NCI-H1417 (cell line): ENCODE measurements at places on chromosomes 1 and 21.

GRCh38 chr1:62628506-62628905 is 31.2 kb downstream of the ANGPTL3 start:
- DNase-seq = no peak

DNA sequence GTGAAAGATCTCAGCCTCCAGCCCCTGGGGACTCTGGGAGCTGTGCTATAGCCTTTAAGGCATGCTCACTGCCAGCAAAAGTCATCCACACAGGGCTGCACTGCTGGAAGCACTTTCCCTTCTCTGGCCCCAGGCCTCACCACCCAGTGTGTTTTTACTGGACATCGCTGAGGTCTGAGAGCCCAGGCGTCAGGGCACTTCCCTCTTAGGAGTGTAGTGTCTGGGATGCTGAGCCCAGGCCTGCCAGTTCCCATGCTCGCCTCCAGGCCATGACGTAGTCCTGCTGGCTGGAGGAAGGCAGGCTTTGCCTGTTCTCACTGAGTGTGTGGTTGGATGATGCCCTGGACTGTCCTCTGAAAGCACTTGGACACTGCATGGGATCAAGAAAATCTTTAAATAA is 101.2 kb downstream of the GDAP2 start:
- no peak for DNase-seq

DNA sequence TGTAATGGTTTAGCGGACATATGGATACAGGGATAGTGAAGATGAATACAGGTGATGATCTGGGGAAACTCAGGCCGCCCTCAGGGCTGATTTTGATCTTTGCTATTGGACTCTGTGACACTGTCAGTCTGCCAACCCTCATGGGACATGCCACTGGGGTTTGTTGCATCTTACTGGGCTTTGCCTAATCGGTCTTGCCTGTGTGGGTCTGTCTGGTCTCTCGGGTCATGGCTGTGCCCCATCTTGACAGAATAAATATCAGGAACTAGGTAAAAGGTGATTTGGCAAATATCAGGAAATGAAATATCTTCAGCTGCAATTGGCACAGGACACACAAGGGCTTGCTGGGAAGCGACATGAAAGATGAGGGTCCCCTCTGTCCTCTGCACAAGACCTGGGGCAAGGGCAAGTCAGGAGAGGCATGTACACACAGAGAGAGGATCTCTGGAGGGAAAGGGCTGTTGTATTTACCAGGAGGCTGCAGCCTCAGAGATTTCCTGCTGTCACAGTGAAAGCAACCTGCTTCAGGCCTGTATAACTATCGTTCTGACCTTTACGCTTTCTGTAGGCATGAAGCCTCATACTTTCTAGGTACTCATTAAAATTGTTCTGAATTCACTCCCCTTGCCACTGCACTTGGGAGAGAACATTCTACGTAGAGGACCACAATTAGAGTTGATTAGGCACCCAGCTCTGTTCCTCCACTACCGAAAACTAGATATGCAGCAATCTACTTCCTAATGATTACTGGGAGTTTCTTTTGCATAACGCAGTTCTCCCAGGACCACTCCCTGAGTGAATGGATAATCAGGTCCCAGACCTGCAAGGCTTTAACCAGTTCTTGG is 52.0 kb upstream of the GADD45A start:
- DNase-seq = no peak

GRCh38 chr21:39051588-39051949 is 131.7 kb downstream of the PSMG1 start:
- DNase-seq = no peak

DNA sequence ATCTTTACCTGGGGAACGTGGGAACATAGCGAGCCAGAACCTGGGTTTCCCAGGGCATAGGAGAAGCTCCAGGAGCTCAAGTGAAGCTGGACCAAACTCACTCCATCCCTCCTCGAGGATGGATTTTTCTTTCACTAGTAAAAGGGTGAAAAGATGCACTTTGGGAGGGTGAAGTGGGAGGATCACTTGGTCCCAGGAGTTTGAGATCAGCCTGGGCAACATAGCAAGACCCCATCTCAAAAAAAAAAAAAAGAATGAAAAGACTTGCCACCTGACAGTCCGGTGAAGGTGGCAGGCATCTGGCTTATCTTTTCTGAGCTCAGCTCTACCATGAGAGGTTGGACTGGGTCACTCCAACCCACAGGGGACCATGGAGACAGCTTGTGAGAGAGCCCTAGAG is 42.3 kb downstream of the CHAF1B start:
- DNase-seq = no peak

DNA sequence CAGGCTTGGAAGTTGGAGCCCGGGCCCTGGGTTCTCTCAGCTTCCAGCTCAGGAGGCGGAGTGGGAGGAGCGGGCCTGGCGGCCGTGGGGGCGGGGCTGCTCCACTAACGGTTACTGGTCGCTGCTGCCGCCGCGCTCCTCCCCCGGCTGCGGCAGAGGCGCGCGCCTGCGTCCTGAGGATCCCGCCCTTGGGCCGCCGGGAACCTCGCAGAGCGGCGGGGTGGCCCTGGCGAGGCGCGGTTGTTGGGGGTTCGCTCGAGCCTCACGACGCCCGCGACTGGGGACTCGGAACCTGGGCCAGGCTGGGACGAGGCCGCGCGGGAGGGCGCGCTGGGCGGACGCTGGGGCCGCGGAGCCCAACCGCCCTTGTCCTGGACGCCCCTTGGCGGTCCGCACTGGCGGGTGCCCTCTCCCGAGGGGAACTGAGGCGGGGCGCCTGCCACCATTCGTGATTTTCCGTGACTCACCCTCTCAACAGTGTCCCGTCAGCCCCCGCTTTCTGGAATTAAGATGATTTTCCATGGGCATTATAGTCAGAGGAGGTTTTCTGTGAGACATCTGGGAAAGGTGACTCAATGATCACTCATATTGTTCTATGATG is 34.1 kb downstream of the OR2G3 start:
- DNase-seq = no peak

DNA sequence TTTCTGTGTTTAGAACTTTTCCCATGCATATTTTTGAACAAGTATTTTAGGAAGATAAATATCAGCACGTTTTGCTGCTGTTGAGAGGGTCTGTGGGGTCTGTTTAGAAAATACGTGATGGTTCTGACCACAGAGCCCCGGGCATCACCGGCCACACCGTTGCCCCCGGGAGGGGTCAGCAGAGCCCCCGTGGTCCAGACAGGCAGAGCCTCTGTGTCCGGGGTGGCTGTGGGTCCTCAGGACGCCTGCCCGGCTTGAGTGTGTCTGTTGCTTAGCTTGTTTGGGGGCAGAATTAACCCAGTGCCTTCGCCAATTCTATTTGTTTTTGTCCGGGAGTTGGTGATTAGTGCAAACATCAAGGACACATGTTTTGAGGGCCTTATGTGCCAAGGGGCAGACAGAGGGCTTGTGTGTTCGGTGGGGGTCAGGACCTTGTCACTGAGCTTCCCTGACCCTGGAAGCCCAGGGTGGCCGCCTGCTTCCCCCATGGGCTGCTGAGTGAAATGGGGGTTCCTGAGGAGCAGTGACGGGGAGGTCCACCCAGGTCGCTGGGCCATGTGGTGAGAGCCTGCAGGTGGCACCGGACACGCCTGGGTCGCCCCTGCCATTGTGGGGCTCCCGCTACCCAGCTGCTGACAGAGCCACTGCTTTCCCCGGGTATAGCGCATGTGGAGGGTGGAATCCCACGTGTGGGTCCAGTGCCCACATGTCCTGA is 122.2 kb downstream of the SIK1 start:
- DNase-seq = no peak

DNA sequence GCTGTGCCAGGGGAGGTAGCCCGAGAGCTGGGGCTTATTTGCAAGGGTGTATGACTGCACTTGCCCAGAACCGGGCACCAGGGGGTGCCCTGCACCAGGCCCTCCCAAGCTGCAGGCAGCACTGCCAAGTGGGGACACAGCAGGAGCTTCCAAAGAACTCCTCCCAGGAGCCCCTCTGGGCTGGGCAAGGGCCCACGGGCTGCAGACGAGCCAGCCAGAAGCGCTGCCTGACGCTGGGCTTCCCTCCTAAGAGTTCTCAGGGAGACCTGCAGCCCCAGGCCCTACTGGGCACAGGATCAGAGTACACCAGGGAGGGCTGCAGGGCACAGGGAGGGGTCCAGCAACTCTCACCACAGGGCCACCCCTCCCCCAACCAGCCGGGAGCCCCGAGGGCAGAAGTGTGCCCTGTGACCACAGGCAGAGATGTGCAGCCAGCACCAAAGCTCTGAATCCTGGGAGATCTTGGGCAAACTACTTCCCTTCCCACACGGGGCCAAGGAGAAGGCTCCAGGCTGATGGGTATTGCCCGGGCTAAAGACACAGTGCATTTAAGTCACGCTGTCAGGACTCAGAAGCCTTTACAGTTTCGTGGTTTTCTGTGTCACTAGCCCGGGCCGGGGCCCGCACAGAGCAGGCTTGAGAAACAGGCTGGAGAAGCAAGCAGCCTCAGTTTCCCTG is 63.4 kb downstream of the KCNAB2 start:
- peak; percentile 47 for DNase-seq

DNA sequence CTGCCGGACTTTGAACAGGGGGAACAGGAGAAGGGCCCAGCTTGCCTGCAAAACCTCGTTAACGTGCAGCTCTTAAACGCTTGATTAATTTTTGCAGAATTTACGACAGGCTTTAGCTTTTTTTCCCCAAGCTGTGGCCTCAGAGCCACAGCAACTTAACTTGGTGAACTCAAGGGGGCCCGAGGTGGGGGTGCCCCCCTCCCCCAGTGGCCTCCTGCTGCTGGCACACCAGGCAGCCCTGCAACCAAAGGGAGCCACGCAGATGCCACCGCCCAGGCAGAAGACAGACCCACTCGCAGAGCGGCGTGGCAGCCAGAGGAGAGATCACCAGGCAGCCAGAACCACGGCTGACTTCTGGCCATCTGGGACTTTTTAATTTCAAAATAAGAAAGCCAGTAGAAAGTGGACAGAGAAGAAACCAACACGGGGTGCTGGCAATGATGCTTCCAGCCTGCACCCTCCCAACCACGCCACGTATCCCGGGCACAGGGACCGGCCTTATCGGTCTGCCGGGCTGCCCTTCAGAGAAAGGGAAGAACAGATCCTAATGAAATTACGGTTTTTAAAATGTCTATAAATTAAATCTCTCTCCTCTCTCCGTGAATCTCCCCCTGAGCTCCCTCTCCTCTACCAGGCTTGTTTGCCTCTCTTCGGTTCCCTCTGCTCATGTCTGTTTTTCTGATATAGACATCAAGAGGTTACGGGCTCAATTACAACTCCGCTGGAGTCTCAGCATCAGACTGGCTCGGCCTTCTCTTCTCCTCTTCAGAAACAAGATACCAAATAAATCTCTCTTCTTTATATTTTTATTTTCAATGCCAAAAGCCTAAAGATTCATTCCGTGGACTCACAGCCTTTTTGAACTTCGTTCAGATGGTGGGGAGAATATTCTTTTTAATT is 6.4 kb downstream of the CASZ1 start:
- peak; percentile 59 for DNase-seq

DNA sequence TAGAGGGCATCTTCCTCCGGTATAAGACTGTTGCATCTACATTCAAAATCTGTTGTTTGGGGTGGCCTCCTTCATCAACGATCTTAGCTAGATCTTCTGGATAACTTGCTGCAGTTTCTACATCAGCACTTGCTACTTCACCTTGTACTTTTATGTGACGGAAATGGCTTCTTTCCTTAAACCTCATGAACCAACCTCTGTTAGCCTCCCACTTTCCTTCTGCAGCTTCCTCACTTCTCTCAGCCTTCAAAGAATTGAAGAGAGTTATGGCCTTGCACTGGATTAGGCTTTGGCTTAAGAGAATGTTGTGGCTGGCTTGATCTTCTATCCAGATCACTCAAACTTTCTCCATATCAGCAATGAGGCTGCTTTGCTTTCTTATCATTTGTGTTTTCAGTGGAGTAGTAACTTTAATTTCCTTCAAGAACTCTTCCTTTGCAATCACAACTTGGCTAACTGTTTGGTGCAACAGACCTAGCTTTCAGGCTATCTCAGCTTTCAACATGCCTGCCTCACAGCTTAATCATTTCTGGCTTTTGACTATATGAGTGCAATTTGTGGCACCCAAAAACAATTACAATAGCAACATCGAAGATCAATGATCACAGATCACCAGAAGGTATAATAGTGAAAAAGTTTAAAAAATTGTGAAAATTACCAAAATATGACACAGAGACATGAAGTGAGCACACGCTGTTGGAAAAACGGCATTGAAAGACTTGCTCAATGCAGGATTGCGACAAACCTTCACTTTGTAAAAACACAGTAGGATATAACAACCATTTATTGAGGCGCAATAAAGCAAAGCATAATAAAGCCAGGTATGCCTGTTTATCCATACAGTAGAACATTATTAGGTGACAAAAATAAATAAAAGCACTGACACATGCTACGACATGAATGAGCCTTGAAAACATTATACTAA is 56.7 kb upstream of the GFI1 start:
- no peak for DNase-seq

- DNase-seq = no peak
Measured at GRCh38 chr1:99887890-99888289, 37.7 kb downstream of the AGL start.

GRCh38 chr1:58695206-58695605 is 4.7 kb downstream of the MYSM1 start:
- DNase-seq = no peak

DNA sequence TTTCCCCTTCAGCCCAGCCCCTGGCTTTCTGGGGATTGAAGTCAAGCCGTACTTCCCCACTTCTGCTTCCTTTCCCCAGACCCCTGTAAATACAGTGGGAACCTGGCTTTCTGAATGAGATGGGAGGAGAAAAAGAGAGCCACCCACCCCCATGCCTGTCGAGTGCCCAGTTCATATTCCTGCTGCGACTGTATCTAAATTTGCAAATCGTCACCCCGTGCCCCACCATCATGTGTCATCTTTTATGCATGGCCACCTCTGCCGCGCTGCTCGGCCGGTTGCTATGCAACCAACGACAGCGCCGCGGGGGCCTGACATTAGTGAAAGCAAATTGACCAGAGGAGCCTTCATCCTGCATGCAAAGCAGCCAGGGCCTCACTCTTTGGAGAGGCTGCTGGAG is 143.0 kb downstream of the ELAVL4 start:
- peak; percentile 97 for DNase-seq

DNA sequence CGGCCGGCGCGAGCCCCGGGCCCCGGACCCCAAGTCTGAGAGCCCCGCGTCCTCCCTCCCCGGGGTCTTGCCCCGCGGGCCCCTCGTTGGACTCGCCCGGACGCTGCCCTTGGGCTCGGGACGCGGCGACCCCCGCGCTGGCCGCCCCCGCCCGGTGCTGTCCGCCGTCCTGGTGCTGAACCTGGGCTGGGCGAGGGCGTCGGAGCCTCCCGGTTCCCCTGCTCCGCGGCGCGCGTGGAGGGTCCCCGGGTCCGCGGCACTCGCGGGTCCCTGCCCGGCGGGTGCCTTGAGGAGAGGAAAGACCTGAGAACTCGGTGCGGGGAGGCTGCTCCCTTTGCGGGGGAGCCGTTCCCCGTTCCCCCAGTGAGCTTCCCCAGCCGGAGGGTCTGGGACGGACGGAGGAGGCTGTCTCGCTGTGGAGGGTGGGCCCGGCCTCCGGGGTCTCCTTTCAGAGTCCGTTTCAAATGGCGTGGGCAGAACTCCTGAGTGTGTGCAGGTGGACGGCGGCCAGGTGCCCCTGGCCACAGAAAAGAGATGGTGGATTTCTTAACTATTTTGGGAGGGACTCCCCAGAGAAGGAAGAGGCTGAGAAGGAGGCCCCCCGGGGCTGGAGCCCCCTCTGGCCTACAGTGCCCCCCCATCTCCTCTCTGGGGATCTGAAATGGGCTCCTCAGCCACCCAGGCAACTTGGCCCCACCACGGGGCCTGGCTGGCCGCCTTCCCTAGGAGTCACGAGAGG is 595 bp downstream of the GABRD start:
- no peak for DNase-seq

- DNase-seq = no peak
Measured at GRCh38 chr1:209134001-209134400, 449.5 kb upstream of the CAMK1G start.
